ENCODE measurements at places on chromosomes 12 and 14. TPM values are rescaled to one million over a fixed set of nuclear protein-coding genes. Genes with fewer than 3 reads are reported as not detected.

DNA sequence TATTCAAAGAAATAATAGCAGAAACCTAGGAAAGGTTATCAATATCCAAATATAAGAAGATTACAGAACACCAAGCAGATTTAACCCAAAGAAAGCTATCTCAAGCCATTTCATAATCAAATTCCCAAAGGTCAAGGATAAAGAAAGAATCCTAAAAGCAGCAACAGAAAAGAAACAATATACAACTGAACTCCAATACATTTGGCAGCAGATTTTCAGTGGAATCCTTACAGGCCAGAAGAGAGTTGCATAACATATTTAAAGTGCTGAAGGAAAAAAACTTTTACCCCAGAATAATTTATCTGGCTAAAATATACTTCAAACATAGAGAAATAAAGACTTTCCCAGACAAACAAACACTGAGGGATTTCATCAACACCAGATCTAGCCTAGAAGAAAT lies 54.3 kb downstream of the DENND5B start:
- no peak for DNase-seq
- H3K36me3 ChIP-seq: peaks cover 10% of the 10 kb centered on the region
- H3K27ac ChIP-seq: no peak overlapping the region
- peaks cover 23% of the 10 kb centered on the region for H3K4me1 ChIP-seq

Gene TMPRSS12
- total RNA-seq: not detected

DNA sequence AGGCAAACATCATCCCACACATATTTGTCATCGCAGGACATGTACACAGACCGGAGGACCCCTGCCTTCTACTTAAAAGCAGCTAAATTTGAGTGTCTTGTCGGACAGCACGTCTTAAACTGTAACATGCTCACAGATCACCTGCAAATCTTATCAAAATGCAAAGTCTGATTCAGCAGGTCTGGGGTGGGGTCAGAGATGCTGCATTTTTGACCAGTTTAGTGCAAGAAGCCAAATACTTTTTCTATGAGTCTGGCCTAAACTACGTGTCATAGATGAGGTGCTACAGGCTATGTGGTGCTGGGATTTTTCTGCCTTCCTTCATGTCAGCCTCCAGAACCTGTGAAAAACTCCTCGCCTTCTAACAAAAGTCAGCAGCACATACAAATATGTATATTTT lies 178.8 kb upstream of the LHX5 start:
- H3K4me3 ChIP-seq: no peak overlapping the region
- H3K27me3 ChIP-seq: peaks cover 13% of the 10 kb centered on the region
- H3K36me3 ChIP-seq: no peaks in the 10 kb centered on the region
- H3K27ac ChIP-seq: no peak overlapping the region
- H3K4me1 ChIP-seq: no peaks in the 10 kb centered on the region
- no peak for DNase-seq

- no peak for DNase-seq
- peaks cover 24% of the 10 kb centered on the region for H3K4me1 ChIP-seq
- H3K27me3 ChIP-seq: no peaks in the 10 kb centered on the region
- no peak overlapping the region for H3K27ac ChIP-seq
- no peak overlapping the region for H3K4me3 ChIP-seq
Measured at GRCh38 chr14:92033906-92034687, 5.8 kb downstream of the TRIP11 start.

Gene INSM2
- total RNA-seq: not detected

Gene SERPINA5
- total RNA-seq: not detected

Gene CHMP4A
- total RNA-seq: 45.3 TPM

Gene CAPZA3
- total RNA-seq: not detected

- H3K27me3 ChIP-seq: no peaks in the 10 kb centered on the region
Measured at GRCh38 chr12:765840-766239, 13.5 kb downstream of the WNK1 start.

GRCh38 chr14:101223561-101224162 lies 320.1 kb upstream of the RTL1 start:
- DNase-seq: peak; percentile 64
- H3K27ac ChIP-seq: no peak overlapping the region
- H3K27me3 ChIP-seq: peaks cover 9% of the 10 kb centered on the region
- H3K4me1 ChIP-seq: peaks cover 6% of the 10 kb centered on the region

DNA sequence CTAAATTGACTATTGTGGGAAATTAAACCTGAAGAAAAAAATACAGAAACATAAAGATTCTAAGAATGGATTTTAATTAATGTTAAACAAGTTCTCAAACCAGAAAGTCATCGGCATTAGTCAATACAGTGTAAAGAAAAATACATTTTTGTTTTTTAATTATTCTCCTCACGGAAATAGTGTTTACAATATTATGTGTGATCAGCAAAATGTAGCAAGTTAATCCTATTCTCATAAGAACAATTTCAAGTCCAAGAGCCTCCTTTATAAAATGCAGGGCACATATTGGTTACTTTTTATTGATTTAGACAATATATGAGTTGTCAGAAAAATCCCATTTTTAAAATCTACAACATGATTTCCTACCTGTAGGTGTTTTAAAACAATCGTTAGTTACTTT lies 158.0 kb upstream of the MGAT4C start:
- peaks cover 5% of the 10 kb centered on the region for H3K4me1 ChIP-seq
- no peaks in the 10 kb centered on the region for H3K27me3 ChIP-seq
- H3K27ac ChIP-seq: no peak overlapping the region
- H3K4me3 ChIP-seq: no peak overlapping the region

Gene KLRC3
- 4.9 TPM for total RNA-seq

GRCh38 chr12:79886917-79887519 lies 47.9 kb downstream of the PPP1R12A start:
- H3K27ac ChIP-seq: peak overlapping the region; percentile 63
- H3K4me3 ChIP-seq: no peak overlapping the region
- no peaks in the 10 kb centered on the region for H3K27me3 ChIP-seq
- peaks cover under 1% of the 10 kb centered on the region for H3K36me3 ChIP-seq
- H3K4me1 ChIP-seq: peaks cover 79% of the 10 kb centered on the region

Gene PTHLH
- 0.44 TPM for total RNA-seq

DNA sequence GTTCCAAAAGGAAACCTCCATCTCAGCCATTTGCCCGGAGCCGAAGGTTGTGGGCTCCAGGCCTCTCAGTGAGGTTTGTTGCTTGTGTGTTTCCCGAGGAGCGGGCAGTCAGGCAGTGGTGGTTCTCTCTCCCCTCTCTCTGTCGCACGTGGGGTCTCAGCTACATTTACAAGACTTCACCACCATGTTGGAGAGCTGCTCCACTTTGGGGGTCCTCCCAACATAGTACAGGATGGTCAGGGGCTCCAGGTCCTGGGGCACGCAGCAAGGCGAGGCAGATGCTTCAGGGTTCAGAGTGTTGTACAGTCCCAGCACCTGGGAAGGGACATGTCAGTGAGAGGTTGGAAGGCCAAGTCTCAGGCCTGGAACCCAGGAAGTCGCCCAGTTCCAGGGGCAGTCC lies 22.8 kb downstream of the TGFB3 start:
- peak overlapping the region; percentile 62 for H3K27ac ChIP-seq
- peak; percentile 66 for DNase-seq
- no peaks in the 10 kb centered on the region for H3K27me3 ChIP-seq
- peaks cover 18% of the 10 kb centered on the region for H3K4me1 ChIP-seq

DNA sequence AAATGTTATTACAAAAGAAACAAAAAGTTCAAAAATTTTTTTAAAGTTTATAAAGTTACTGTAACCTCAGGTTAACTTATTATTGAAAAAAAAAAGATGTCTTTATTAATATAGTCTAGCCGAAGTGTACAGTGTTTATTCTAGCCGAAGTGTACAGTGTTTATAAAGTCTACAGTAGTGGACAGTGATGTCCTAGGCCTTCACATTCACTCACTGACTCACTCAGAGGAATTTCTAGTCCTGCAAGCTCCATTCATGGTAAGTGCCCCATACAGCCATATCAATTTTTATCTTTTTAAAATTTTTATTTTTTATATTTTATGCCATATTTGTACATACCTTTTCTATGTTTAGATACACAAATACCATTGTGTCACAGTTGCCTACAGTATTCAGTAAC lies 10.4 kb downstream of the ATG2B start:
- H3K27me3 ChIP-seq: no peaks in the 10 kb centered on the region
- DNase-seq: no peak
- no peak overlapping the region for H3K4me3 ChIP-seq
- no peak overlapping the region for H3K27ac ChIP-seq
- peaks cover 4% of the 10 kb centered on the region for H3K36me3 ChIP-seq

DNA sequence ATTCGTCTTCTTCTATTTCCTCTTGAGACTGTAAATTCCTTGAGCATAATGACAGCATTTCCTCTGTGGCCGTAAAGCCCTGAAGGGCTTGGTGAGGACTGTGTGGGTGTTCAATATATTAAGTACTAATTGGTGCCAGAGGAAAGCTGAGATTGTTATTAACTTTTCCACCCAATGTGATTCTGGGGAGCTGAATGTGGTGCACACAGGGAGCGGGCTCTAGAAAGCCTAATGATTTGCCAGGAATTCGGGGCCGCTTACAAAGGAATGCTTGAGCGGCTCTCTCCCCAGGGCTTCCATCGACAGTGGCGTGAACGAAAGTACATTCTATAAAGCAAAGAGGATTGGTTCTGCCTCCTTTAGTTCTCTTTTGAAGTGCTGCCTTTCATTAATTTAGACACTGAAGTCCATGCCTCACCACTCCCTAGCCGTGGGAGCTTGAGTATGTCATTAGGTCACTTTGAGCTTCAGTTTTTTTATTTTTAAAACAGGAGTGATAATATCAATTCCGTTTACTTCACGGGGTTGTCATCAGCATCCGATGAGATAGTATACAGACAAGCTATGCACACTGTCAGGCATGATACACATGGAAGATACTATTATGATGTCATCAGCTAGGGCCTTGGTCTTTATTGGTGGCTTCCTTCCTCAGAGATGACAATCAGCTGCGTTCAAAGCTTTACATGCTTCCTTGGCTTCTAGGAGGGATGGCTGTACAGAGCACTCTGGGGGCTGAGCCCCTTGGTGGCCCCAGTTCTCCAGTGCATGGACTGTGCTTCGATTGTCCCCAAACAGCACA lies 11.0 kb upstream of the GSG1 start:
- peaks cover 32% of the 10 kb centered on the region for H3K4me1 ChIP-seq
- H3K36me3 ChIP-seq: peaks cover 2% of the 10 kb centered on the region
- peak overlapping the region; percentile 36 for H3K4me3 ChIP-seq
- H3K27ac ChIP-seq: peak overlapping the region; percentile 80

- no peaks in the 10 kb centered on the region for H3K4me1 ChIP-seq
- H3K27me3 ChIP-seq: peaks cover 4% of the 10 kb centered on the region
- no peak overlapping the region for H3K27ac ChIP-seq
- DNase-seq: no peak
- no peaks in the 10 kb centered on the region for H3K36me3 ChIP-seq
Measured at GRCh38 chr14:62885451-62885850, 159.8 kb downstream of the KCNH5 start.

- H3K27ac ChIP-seq: no peak overlapping the region
- H3K27me3 ChIP-seq: no peaks in the 10 kb centered on the region
- DNase-seq: no peak
- no peak overlapping the region for H3K4me3 ChIP-seq
- no peaks in the 10 kb centered on the region for H3K36me3 ChIP-seq
- peaks cover 16% of the 10 kb centered on the region for H3K4me1 ChIP-seq
Measured at GRCh38 chr14:84707830-84708229, 822.1 kb upstream of the FLRT2 start.

Gene PPM1H
- total RNA-seq: 67.0 TPM

Gene DACT1
- total RNA-seq: 32.7 TPM
